ENCODE measurements at places on chromosomes 7 and 10. TPM values are rescaled to one million over a fixed set of nuclear protein-coding genes. Genes with fewer than 3 reads are reported as not detected.

DNA sequence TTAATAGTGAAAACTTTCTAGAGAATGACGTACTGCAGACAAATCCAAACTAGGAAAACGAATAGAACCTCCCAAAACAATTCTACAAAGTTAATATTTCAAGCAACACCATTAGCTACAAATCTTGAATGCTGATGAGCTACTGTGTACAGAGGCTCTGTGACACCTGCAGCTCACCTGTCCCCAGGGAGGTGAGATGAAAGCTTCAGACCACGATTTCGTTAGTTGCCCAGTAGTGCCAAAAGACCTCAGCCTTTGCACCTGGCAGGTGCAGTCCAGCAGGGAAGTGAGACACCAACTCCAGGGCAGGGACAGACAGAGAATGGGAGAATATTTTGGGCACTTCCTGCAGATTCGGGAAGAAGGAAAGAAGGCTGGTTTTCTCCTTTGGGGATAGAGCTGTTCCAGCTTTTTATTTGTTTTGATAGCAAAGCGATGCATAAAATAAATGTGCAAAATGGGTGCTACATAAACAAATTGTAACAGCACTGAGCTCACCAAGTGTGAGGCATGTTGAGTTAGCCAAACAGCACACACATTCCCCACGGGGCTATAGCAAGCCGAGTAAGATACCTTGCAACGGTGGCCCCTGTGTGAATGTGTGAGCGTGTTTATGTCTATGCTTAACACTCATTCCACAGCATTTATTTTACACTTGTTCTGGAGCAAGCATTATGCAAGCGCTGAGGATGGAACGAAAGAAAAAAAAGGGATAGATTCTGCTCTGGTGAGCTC lies 1024.8 kb upstream of the AUTS2 start:
- DNase-seq: no peak

- DNase-seq: no peak
Measured at GRCh38 chr7:101941481-101942383, 124.3 kb downstream of the CUX1 start.

GRCh38 chr7:129804890-129805719 lies 147.7 kb downstream of the UBE2H start:
- peak; percentile 62 for DNase-seq

Gene SCIN
- total RNA-seq: 0.20 TPM

Gene FIGNL1
- total RNA-seq: 5.2 TPM

Gene IDI2
- not detected for total RNA-seq

Gene EBLN1
- total RNA-seq: not detected

- DNase-seq: no peak
Measured at GRCh38 chr7:157291404-157292080, 45.3 kb upstream of the DNAJB6 start.

DNA sequence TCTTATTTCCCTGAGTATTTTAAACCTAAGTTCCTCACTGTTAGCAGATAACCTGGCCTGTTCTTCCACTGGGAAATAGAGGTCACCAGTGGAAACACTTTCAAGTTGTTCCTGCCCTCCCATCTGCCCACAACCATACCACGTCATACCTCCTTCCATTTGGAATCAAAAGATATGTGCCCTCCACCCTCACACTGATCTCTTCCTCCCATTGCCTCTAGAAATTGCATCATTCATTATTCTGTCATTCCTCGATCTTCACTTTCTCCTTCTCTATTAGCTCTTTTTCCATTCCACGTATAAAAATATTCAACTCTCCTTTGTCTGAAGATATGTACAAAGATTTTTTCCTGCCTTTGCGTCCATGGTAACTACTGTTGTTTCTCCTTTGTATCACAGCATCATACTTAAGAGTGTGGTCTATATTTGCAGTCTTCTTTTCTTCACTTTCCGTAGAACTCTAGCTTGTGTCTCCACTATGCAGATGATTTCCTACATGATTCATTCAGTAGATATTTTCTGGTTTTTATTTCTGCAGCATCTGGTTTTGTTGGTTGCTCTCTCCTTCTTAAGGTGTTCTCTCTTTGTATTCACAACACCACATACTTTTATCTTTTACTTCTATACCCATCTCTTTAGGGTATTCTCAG lies 312.3 kb downstream of the REEP3 start:
- DNase-seq: no peak

GRCh38 chr7:133783276-133783675 lies 343.9 kb upstream of the LRGUK start:
- DNase-seq: no peak

Gene EFCAB10
- total RNA-seq: not detected

GRCh38 chr10:130766071-130766470 lies 545.5 kb downstream of the TCERG1L start:
- DNase-seq: no peak

DNA sequence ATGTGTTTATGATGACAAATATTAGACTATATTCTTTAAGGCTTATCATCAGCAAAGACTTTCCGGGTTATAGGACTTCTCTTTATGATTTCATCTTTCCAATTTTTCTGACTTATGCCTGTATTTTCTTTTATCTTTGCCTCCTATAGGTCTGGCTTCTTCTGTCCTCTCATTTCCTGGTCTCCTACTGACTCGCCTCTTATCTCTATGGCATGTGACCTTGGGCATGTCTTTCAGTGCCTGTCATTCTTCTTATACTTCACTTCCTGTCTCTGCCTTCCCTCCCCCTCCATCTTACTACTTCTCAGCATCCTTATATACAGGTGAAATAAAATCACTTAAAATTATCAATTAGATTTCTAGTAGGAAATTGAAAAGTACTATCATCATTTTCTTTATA lies 42.2 kb downstream of the PCDH15 start:
- no peak for DNase-seq

DNA sequence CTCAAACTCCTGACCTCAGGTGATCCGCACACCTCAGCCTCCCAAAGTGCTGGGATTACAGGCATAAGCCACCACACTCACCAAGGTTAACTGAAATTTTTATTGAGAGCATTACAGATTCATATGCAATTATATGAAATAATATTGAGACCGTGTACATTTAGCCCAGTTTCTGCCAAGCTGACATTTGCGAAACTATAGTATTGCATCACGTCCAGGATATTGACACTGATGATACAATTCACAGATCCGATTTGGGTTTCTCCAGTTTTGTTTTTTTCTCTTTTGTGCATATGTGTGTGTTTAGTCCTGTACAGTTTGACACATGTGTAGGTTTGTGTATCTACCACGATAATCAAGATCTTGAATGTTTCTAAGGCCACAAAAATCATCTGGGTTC lies 627.9 kb upstream of the FOXK1 start:
- no peak for DNase-seq

GRCh38 chr10:84706431-84706830 lies 378.0 kb downstream of the CCSER2 start:
- no peak for DNase-seq

GRCh38 chr10:132715776-132716680 lies 69.9 kb downstream of the NKX6-2 start:
- peak; percentile 28 for DNase-seq

DNA sequence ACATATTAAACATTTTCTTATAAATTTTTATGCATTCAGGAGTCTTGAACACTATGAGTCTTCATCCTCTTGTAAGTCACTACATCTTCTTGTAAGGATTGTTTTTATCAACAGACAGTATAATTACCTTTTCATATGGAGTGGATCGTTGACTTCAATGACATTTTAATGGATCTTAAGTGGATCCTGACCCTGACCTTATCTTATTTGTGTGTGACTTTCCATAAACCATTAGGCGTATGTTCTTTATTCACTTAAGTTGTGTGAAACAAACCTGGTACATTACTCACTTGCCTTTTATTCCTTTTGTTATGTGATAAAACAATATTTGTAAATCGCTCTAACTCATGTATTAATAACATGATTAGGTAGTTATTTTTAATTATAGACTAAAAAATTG lies 18.5 kb upstream of the SEMA3C start:
- DNase-seq: no peak

DNA sequence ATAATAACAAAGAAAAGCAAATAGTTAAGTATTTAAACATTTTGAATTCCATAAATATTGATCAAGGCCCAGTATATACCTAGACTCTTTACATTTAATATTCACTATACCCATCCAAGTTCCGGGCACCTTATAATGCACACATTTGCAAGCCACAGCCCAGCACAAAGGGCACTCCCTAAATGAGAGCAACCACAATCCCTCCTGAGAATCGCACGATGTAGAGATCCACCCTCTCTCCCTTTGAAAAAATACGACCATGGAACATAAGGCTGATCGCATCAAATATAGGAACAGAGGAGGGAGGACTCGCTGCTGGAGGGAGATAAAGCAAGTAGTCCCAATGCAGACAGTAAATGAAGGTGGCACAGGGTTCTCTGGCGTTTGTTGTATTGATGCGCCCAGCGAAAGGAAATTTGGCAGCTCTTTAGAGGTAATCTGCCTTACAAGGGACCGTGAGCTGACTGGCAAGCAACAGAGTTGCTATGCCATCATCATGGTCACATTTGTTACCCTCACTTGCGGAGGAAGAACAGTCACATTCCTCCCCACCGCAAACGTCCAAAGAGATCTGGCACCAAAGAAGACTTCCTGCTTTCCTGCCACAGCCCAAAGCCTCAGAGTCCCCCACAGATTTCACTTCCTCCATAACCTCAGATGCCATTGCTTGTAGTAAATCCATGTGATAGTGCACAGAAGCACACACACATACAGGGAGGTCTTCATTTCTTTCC lies 16.1 kb upstream of the TAS2R40 start:
- DNase-seq: no peak

DNA sequence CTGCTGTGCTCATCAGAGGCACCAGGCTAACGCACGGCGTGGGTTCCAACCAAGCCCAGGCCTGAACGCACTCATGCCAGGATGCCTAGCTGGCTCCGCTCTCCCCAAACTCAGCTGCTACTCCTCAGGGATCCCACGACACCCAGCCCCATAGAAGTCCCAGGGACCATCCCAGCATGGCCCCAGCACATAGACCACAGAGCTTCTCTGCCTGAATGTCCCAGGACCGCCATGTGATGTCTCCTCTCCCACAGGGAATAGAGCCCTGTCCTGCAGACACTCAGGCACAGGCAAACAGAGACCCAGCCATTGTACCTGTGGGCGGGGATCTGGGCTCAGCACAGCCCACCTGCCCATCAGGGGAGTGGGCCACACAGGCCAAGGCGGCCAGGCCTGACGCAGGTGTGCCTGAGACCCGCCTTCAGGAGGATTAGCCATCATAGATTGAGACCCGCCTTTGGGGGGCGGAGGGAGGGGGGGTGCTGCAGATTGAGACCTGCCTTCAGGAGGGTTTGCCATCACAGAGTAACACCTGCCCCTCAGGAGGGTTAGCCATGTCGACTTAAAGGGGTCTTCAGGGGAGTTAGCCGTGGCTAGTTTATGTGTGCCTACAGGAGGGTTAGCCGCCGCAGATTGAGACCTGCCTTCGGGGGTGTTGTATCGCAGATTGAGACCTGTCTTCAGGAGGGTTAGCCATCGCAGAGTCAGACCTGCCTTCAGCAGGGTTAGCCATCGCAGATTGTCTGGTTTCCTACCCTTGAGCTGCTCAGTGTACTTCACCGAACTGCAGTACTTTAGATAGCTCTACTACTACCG lies 29.0 kb downstream of the RASGEF1A start:
- peak; percentile 11 for DNase-seq

DNA sequence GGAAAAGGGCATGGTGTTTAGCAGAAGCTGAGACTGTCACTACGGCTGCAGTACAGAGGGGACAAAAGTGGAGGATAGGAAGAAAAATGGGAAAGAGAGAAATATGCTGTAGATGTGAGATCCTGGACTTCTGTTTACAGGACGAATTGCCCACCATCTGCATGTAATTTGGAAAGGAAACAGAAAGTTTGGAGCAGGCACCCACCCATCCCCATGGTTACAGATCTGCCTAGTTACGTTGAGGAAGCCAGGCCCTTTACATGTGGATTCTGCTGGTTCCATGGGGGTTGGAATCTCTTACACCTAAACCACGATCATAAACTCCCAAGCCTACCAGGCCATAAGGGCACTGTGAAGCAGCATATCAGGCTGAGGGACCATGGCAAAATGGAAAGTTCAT lies 84.3 kb downstream of the WDFY4 start:
- DNase-seq: no peak

GRCh38 chr7:131249003-131249402 lies 78.7 kb upstream of the MKLN1 start:
- DNase-seq: peak; percentile 52

GRCh38 chr10:122464586-122464985 lies 3.2 kb downstream of the HTRA1 start:
- DNase-seq: no peak

- no peak for DNase-seq
Measured at GRCh38 chr10:45424668-45425404, 50.8 kb downstream of the ALOX5 start.

DNA sequence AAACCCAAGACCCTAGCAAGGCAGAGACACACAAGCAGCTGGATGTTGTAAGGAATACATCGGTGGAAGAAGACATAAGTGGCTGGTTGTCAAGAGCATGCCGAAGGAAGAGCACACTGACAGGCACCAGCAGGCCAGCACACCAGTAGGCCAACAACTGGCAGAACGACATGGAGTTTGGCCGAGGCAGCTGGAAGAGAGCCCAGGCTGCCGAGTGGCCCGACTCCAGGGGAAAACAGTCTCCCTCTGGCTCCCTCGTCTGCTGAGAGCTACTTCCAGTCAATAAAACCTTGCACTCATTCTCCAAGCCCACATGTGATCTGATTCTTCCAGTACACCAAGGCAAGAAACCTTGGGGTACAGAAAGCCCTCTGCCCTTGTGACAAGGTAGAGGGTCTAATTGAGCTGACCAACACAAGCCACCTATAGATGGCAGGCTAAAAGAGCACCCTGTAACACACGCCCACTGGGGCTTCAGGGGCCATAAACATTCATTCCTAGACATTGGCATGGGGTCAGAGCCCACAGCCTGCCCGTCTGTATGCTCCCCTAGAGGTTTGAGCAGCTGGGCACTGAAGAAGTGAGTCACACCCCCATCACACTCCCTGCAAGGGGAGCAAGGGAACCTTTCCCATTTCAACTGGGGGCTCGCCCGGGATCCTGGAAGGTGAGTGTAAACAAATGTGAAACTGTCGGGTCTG lies 14.7 kb upstream of the TNS3 start:
- DNase-seq: peak; percentile 56

DNA sequence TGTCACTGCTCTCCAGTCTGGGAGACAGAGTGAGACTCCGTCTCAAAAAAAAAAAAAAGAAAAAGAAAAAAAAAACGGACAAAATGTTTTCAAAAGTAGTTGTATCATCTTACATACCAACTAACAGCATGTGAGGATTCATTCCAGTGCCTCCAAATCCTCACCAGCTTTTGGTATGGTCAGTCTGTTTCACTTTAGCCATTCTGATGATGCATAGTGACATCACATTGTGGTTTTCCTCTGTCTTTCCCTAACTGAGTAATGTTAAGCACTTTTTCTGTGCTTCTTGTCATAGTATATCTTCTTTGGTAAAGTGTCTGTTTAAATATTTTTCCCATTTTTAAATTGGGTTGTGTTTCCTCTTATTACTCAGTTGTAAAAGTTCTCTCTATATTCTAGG lies 251.4 kb upstream of the CTBP2 start:
- no peak for DNase-seq

Gene ALOX5
- 4.5 TPM for total RNA-seq

DNA sequence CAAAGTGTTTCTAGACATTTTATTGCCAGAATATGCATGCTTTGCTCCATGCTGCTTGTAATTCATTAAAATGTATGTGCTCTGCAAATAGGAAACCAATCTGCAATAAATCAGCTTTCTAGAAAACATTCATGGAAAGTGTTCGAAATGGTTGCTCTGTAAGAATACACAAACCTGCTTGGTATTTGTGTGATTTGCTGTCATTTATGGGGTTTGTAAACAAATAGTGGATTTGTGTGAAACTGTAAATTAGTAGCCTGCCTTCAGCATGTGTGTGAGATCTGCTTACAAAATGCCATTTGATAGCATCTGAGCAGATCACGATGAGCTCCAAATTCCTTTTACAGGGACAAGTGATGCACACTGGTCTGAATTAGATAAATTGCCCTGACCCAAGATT lies 219.0 kb upstream of the CSTF2T start:
- DNase-seq: no peak

Gene SRRM3
- 17.2 TPM for total RNA-seq
